BE2C (cell line): ENCODE measurements at places on chromosomes 1 and 21.

GRCh38 chr21:41985662-41986416 lies 24.3 kb downstream of the ZBTB21 start:
- DNase-seq = no peak

DNA sequence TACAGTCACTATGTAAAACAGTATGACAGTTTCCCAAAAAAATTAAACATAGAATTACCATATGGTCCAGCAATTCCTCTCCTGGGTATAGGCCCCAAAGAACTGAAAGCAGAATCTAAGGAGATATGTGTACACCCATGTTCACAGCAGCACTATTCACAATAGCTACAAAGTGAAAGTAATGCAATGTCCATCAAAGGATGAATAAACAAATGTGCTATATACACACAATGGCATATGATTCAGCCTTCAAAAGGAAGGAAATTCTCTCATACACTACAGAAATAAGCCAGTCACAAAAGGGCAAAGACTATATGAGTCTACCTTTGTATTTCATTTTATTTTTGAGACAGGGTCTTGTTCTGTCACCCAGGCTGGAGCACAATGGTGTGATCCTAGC lies 120.4 kb downstream of the TOMM20 start:
- no peak for DNase-seq

DNA sequence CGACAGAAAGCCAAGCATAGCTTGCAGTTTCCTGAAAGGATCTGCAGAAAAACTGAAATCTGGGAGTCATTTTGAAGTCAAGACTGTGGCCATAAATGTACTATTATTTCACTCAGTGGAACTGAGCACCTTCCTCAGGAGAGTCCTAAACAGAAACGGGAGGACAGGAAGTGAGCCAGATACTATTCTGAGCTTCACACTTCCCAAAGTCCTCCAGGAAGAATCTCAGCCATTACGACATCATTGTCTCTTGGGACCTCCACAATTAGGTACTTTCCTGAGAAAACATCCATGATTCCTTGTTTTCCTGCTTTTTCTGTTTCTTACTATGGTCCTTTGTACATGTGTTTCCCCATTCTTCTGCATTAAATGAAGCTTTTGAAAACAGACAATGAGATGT lies 299.2 kb upstream of the USP25 start:
- no peak for DNase-seq

DNA sequence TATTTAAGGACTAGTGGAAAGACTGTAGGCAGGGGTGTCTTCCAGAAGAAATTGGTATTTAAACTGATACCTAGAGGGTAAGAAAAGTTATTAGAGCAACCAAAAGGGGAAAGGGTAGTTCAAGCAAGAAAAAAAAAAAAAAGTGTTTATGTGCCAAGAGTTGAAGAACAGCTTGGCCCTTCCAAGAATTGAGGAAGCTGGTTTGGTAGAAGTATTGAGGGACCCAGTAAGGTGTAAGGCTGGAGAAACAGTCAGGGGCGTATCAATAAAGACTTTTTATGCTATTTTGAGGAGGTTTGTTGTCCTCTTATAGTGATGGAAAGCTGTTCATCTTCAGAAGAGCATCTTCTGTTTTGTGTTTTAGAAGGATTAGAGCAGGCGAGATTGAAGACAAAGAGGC lies 108.3 kb downstream of the PTPRC start:
- no peak for DNase-seq

DNA sequence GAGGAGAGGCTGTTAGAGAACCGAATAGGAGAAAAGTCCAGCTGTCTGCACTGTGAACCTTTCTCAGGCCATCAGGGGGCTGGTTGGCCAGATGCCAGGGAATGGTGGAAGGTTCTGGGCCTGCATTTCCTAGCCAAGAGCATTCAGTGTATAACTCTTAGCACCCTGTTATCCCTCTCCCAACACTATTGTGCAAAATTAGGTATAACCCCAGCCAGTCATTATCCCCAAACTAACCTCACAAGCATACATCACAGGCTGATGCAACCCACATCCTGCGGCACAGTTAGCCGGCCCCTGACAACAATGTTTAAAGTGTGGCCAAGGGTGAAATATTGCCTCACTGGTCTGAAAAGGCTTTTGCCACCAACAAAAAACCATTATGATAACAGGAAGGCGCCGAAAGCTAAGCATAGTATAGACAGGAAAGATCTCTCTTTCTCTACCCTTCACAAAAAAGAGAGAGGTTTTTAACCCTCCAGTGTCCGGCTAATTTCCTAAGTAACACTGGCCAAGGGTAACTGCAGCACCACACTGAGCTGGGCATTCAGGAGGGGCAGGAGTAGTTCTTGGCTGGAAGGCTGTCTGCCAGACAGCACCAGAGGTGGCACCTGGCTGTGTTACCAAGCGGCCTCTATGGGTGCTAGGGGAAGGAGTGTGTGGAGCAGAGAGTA lies 77.3 kb upstream of the BCAR3 start:
- DNase-seq = peak; percentile 23

GRCh38 chr1:89910268-89910667 lies 84.6 kb upstream of the ZNF326 start:
- no peak for DNase-seq

DNA sequence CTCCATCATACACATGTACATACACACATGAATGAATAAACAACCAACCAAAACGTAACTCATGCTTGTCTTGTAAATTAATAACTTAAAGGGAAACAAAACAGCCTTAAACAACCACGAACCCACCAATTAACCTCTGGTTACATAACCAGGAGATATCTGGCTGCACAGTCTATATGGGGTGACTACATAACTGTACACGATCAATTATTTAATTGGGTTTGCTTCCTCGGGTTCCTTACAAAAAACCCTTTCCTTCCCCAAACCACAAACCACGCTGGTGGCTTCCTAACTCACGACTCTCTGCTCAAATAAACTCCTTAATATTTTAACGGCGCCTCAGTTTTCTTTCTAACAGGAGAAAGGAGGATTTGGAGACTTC lies 744 bp downstream of the ZNF670 start:
- no peak for DNase-seq

DNA sequence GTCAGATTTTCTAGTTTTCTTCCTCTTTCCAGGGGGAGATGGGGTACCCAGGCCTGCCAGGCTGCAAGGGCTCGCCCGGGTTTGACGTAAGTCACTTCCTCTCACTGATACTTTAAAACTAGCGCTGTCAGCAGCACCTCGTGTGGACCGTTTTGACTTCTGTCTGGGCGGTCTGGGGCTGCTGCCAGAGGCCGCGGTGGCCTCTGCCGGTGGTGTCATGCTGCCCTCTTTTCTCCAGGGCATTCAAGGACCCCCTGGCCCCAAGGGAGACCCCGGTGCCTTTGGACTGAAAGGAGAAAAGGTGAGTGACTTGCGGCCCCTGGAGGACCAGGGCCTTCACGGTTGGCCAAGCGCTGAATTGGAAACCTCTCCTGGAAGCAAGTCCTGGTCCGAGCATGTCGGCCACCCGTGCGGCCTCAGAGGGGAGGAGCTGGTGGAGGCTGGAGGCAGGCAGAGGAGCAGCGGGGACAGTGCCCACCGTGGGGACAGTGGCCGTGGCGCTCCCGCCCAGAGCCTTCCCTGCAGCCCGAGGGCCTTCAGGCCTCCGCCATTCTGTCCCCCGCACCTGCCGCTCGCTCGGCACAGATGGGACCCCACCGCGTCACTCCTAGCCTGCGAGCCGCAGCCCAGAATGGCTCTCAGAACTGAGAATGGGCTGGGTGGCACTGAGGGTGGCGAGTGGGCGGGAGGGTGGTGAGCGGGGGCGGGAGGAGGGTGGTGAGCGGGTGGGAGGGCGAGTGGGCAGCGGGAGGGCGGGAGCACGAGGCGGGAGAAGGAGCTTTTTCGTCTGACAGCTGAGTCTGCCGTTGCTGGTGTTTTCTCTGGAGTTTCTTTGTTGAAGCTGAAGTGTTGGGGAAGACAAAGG lies 9.4 kb downstream of the COL6A1 start:
- peak; percentile 7 for DNase-seq

- DNase-seq = no peak
Measured at GRCh38 chr21:15850645-15851044, 120.9 kb downstream of the USP25 start.

GRCh38 chr21:28298251-28298672 lies 694.4 kb downstream of the LTN1 start:
- no peak for DNase-seq

- no peak for DNase-seq
Measured at GRCh38 chr1:91608876-91609275, 108.2 kb downstream of the CDC7 start.

GRCh38 chr1:33908324-33908956 lies 44.6 kb downstream of the HMGB4 start:
- DNase-seq = no peak

DNA sequence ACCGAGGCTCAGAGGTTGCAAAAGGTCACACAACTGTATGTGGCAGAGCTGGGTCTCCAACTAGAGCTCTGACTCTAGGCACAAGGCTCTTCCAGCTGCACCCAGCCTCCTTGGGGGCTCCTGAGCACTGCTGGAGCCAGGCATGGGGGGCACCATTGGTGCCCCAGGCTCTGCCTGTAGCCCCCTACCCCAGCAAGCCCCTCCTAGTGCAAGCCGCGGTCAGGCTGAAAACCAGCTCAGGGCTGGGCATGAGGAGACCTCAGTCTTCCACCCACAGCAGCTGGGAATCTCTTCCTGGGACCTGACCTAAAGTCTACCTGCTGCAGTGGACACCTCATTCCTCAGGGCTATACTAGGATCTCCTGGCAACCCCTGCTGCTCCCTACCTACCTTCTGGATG lies 14.6 kb downstream of the TNNT2 start:
- DNase-seq = no peak

DNA sequence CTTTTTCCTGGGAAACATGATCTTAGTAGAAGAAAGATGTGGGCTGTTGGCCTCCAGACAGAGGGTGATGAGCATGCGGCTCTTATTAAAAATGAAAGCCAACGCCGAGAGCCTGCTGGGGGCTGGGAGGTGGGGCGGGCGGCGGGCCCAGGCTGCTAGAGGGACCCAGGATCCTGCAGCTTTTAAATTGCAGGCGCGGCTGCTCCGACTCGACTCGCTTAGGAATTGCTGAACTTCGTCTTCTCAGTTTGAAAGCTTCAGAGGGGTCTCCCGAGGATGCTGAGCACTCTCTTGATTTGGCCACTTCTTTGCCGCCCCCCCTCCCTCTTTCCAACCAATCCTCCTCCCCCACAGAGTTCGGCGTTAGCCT lies 1.2 kb downstream of the AGPAT3 start:
- DNase-seq = peak; percentile 45

DNA sequence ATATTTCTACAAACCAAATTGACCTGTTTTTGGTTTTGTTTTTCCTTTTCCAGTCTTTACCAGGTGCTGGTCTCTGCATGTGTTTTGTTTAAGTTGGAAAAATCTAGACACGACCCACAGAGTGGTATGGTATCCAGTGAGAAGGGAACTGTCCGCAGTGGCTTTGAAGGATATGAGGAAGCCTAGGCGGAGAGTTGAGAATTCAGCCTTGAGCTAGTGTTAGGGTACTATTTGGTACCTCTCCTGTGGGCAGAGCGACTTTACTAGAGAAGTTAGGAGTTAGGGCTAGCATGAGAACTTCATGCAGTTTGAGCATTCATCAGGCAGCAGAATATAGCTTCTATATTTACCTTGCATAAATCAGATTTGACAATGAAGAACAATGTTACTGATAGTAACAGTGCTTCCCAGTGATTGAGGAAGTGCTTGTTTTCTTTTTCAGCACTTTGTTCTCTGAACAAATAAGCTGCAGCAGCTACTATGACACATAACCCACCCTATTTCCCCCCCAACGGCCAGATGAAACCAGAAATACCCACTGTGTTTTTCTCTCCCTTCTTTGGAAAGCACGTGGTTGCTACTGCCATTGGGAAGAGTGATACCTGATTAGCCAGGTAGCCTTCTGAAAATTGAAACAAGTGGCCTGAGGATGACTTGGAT lies 19.0 kb downstream of the MRPS6 start:
- no peak for DNase-seq

DNA sequence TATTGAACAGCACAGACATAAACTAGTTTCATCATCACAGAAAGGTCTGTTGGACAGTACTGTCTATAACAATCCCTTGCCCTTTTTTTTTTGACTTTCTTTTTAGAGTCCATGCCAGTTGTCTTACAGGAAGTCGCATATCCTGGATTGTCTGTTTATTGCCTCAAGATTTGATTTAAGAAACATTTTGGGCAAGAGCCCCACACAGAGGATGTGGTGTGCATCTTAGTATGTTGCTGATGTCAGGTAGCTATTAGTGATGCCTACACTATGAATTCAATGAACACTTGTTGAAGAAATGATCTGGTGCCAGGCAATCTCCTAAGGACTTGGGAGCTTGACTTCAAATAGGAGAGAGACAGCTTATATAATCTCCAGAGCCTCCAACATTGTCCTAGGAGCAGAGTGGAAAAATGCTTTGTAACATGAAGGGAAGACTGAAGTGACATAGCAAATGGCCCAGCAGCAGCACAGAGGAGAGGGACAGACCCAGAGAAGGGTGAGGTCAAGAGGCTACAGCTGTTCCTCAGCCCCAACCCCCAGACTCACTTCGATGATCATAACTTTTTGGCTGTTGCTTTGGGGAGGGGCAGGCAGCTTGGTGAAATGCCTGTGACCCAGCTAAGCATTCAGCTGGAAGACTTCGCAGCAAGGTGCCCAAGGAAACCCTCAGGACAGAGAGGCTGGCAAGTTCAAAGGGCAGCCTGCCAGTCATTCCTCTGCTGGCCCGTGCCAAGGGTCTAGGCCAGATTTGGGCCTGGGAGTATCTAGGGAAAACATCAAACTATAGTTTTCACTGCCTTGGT lies 7.5 kb upstream of the RAB29 start:
- DNase-seq = no peak

DNA sequence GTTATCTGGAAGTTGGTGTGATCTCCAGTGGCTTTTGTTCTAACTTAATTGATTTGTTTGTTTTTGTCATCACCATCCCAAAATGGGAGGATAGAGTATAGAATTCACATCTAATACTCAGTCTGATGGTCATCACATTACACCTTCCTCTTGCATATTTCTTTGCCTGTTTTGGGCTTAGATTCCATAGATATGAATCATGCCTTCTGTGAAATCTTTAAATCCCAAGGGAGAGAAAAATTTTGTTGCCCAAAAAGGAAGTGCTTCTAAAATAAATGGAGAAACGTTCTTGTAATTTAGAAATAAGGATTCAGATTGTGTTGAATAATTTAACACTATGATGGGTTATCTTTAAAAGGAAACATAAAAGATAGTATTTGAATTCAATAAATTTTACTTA lies 446.0 kb upstream of the LRRC7 start:
- DNase-seq = no peak
